GM13976 (cell line): ENCODE measurements at places on chromosomes 5 and 9.
A peak's percentile ranks its signal among the peaks of the same experiment; 100 is the strongest.

DNA sequence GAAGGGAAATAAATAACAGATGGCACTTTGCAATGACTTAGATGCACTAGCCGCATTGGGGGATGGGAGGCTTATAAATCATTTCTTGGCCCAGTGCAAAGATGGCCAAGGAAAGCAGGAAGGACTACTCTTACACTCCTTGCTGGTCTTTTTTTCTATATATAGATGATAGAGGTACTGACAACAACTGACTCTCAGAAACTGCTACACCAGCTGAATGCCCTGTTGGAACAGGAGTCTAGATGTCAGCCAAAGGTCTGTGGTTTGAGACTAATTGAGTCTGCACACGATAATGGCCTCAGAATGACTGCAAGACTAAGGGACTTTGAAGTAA, 1.7 kb downstream of the CCNG1 start:
- peak; percentile 21 for DNase-seq

- DNase-seq, result no peak
Measured at GRCh38 chr9:131050831-131051230, 41.9 kb downstream of the LAMC3 start.

DNA sequence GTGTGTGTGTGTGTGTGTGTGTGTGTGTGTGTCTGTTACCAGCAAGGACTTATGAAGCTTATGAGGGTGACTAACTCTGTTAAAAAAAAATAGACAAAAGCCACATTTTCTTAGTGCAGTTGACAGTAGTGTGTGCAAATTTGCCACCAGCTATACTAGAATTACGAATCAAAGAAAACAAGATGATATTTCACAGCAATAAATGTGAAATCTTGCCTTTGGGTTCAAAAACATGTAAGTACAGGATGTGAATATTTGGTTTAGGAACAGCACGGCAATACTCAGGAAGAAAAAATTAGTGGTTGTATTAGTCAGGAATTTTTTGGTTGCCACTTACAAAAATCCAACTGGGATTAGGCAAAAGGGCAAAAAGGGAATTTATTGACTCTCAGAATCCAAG, 117.4 kb downstream of the NPR3 start:
- no peak for DNase-seq

GRCh38 chr9:7461791-7462190, 337.8 kb downstream of the DMAC1 start:
- DNase-seq, result no peak

GRCh38 chr5:138542180-138542955, 668 bp downstream of the ETF1 start:
- DNase-seq, result no peak

DNA sequence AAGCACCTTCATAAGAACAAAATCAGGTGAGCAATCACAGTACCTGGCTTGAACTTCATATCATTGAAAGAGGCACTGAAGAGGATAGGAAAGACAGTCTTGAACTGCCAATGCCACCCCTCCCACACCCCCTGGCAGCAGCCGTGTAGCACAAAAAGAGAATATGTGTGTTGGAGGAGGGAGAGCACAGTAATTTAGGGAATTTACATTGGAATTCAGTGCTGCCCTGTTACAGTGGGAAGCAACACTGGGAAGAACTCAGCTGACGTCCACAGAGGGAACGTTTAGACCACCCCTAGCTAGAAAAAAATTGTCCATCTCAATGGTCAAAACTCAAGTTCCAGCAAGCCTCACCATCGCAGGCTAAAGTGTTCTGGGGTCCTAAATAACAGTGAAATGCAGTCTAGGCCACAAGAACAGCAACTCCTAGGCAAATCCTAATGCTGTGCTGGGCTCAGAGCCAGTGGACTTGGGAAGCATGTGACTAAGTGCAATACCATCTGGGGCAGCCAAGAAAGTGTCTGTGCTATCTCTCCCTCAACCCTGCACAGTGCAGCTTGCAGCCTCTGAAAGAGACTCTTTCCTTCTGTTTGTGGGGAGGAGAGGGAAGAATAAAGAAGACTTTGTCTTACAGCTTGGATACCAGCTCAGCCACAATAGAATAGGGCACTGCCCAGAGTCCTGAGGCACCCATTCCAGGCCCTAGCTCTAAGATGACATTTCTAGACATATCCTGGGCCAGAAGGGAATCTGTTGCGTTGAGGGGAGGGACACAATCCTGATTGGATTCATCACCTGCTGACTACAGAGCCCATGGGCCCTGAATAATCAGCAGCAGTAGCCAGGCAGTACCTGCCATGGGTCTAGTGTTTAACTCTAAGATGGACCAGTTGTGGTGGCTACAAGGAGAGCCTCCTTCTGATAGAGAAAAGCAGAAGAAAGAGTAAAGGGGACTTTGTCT, 62.1 kb upstream of the VLDLR start:
- DNase-seq, result no peak

DNA sequence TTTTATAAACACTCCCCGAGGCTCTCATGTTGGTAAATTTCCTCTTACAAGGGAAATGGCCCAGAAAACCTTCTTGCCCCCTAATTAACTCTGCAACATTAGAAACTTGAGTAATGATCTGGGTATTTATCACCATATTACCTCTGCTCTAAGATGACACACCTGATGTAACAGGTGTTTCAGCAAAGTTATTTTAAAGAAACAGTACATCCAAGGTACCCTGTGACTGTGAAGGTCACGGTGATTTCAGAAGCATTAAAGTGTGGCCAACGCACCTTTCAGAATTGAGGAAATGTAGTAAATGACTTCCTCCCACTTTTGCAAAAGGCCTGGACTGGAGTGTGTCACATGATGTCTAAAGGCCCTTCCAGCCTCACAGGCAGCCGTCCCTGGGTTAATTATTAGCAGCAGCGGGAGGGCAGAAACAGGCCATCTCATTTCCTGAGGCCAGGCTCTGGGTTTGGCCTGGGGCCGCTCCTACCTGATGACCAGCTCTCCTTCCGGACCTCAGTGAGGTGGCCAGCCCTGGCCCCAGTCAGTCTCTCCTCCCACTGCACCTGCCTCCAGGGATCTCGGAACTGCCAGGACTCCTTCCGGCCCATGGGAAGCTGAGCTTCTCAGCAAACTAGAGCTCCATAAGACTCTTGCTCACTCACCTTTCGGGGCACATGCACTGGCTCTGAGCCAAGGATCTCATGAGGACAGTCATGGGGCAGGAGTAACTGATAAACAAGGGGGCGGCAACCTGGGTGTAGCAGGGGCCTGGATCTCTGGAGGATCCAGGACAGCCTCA, 20.7 kb downstream of the PTPN3 start:
- DNase-seq, result peak; percentile 44

DNA sequence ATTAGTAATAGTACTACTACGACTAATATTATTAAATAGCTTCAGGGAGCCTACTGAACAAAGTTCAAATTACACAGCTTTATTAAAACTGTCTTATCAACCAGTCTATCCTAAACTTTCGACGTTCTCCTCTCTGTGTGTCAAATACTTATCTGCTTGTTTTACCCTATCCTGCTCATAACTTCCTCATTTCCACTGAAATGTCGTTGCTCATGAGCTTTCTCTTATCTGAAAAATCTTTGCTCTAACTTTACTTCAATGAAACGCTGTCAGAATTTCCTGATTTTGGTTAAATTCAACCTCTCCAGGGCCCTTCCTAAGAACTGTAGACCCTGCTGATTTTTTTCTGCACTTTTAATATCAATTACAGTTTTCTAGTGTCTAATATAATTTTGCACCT, 1431.0 kb upstream of the WWC1 start:
- DNase-seq, result no peak

- DNase-seq, result no peak
Measured at GRCh38 chr5:44987026-44987425, 178.3 kb downstream of the MRPS30 start.

DNA sequence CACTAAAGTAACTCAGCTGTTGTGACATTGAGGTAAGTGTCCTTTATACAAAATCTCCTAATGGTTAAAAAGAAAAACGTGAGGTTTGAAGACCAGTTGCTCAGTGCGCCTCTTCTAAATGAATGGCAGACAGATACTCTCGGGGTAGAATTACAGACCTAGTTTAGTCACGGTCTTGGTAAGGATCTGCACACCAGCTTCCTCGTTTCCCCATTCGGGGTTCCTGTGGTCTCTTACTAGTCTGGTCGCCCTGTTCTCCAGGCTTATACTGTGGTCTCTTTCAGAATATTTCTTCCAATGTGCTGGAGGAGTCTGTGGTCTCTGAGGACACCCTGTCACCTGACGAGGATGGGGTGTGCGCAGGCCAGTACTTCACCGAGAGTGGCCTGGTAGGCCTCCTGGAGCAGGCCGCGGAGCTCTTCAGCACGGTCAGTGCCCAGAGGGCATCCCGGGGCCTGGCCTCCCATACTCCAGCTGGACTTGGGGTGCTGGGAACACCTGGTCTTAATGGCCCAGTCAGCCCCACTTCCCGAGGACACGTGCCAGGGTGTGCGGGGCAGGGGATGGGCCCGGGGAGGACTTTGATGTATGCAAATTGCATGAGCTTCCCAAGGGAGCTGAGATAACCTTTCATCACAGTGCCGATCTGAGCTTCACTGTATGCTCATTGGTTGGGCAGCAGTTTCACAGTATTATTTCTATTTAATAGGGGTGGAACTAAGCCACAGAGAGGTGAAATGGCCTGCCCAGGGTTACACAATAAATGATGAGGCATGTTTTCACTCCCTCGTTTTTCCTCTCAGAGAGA, 224.5 kb downstream of the DOCK8 start:
- no peak for DNase-seq

DNA sequence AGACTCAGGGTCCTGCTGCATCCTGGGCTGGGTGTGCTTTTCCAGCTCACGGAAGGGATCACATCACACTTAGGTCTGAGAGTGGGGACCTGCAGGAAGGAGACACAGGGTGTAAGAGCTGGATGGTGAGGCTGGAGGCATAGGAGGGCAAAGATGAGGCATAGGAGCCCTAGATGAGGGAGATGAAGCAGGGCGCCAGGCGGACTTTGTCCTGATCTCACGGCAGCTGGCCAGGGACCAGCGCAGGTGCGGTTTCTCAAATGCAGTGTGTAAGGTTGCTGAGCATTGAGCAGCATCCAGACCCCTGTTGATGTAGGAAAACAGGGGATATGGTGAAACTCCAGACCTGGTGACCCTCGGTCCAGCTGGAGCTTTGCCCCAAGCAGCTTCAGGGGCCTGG, 156.5 kb downstream of the PSAT1 start:
- DNase-seq, result no peak

- DNase-seq, result no peak
Measured at GRCh38 chr5:68778484-68778883, 315.3 kb upstream of the SLC30A5 start.

GRCh38 chr5:144352330-144352729, 181.7 kb downstream of the KCTD16 start:
- DNase-seq, result no peak

- no peak for DNase-seq
Measured at GRCh38 chr5:61307191-61307590, 24.9 kb upstream of the ZSWIM6 start.

DNA sequence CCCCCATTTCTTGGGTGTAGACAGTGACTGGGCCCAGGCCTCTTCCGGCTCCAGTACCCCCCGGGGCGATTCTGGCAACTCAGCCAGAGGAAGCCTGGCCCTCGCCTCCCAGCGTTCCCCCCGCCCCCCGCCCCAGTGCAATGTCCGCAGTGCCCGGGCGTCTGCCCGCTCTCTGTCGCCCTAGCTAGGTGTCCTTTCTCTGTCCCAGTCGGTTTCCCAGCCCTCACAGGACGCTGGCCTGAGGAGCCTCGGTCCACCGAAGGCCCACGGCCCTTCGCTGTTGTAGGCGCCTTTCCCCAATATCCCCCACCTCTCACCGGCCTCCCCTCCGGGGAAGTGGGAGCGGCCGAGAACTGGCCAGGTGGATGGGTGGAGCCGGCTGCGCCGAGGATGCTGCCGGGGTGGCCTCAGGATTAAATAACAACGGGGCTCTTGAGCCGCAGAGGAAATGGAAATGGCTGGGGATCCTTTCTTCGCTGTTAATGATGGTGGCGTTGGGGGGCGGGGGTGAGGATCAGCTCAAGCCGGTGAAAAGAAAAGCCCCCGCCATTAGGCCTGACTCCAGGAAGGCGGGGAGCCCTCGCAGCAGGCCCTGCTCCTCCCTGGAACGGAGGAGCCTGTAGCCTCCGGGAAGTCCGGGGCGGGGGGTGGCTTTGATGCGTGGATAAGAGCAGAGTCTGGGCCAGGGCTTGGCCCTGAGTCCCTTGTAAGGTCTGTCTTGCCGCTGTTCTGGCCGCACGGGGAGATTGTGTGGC, 1.1 kb upstream of the SPRY4 start:
- DNase-seq, result no peak

GRCh38 chr9:34574571-34574970, 15.0 kb downstream of the CNTFR start:
- no peak for DNase-seq

DNA sequence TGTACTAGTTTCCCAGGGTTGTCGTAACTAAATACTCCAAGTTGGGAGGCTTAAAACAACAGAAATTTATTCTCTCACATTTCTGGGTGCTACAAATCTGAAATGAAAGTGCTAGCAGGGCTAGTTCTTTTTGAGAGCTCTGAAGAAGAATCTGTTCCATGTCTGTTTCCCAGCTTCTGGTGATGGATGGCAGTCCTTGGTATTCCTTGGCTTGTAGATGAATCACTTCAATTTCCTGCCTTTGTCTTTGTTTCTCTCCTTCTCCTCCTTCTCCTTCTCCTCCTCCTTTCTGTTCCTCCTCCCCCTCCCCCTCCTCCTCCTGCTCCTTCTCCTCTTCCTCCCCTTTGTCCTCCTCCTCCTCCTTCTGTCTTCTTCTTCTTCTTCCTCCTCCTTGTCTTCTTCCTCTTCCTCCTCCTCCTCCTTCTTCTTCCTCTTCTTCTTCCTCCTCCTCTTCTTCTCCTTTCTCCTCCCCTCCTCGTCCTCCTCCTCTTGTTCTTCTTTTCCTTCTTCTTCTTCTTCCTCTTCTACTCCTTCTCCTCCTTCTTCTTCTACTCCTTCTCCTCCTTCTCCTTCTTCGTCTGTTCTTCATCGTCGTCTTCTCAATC, 104.7 kb upstream of the ANKRD55 start:
- DNase-seq, result no peak

GRCh38 chr9:71483436-71483835, 284.9 kb downstream of the CEMIP2 start:
- DNase-seq, result no peak

GRCh38 chr9:14300588-14300987, 13.4 kb downstream of the NFIB start:
- DNase-seq, result no peak

DNA sequence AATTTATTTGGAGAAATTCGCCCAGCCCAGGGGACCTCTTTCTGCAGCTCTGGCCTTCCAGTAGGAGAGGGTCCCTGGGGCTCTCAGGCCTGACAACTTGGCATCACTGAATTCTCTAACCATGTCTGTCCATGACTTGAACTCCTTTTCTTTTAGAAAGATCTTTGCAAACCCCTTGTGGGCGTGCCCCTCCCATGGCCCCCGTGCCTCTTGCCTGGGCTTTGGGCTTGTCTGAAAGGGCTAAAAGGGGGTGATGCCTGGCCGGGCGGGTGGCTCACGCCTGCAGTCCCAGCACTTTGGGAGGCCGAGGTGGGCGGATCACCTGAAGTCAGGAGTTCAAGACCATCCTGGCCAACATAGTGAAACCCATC, 3.2 kb upstream of the SQSTM1 start:
- DNase-seq, result no peak

DNA sequence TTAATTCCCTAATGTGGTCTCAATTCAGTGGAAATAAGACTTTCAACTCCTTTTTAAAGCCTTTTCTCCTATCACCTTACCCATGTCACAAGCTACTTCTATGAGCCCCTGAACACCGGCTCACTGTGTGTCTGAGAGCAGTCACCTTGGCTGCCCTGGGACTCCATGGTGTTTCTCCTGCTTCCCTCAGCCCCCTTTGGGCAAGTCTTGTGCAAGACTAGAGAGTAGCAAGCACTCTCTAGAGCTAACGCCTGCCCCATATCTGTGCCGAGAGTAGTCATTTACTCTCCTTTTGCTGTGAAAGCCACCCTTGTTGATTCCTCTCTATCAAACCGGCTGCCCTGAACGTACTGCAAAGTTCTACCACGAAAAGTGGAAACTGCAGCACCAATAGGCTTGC, 77.9 kb upstream of the DAB2 start:
- DNase-seq, result no peak
